ENCODE measurements at places on chromosomes 5 and 9.

- DNase-seq: no peak
These were observed 157.9 kb upstream of the FBN2 start for GRCh38 chr5:128695791-128696530.

- DNase-seq: no peak
These were observed 58.1 kb downstream of the ICE1 start for GRCh38 chr5:5480481-5481111.

GRCh38 chr5:77145666-77146065 lies 58.6 kb upstream of the ZBED3 start:
- peak; percentile 23 for DNase-seq

GRCh38 chr9:99040911-99041582 lies 63.9 kb upstream of the TGFBR1 start:
- DNase-seq: peak; percentile 73

DNA sequence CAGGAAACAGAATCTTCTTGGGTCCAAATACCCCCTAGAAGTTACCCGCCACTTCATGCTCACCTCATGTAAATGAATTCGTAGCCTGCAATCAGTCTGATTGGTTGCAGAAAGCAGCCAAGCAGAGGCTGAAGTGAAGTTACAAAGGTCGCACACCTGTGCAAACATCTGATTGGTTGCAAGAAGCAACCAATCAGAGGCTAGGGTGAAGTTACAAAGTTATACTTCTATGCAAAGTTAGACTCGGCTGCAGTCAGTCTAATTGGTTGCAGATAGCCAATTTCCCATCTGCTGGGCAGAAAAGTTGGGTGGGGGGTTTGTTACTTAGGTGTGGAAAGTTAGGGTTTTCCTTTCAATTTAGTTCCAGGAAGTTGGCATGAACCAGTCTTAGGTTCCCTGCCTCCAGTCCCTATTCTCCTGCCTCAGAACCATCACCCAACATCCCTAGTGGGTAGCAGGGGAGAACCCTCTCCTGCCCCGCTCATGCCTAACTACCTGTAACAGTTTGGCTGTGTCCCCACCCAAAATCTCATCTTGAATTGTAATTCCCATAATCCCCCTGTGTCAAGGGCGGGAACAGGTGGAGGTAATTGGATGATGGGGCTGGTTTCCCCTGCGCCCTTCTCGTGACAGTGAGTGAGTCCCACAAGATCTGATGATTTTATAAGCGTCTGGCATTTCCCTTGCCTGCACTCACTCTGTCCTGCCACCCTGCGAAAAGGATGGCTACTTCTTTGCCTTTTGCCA lies 1.2 kb upstream of the RUSC2 start:
- DNase-seq: no peak

DNA sequence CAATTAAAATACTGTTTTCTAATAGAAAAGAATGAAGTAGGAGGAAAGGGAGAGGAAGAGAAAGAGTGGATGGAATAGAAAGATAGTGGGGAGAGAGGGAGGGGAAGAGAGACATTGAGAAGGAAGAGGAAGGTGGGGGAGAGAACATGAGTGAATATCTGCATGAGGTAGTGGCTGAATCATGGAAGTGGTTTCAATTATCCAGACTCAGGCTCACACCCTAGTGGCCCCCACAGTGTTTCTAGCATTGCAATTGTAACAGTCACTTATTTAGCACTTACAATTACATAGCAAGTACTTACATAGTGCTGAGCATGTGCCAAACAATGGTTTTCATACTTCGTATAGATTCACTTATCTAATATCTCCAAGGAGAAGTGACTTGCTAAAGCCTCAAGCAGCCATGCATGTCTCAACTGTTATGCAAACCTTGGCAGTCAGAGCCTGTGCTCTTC lies 72.7 kb downstream of the CAST start:
- DNase-seq: no peak
